ENCODE measurements at places on chromosomes 3 and 15.

GRCh38 chr3:22713936-22714335 is 489.2 kb upstream of the UBE2E2 start:
- no peak for DNase-seq

DNA sequence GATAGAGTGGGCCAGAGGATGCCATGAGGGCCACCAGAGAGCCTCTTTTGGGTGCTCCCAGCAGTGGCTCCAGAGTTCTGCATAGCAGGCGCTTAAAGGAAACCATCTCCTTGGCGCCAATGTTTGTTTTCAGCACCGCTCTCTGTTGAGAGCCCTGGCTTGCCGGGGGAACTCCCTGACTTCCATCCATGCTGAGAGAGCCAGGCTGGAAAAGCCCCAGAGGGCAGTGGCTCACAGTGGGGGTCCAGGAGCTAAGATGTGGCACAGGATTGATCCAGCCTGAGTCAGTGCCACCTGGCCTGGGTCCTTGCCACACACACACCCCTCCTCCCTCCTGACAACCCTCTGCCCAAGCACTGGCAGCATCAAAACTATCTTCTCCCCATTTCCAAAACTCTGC is 50.4 kb upstream of the HACD2 start:
- DNase-seq: no peak

DNA sequence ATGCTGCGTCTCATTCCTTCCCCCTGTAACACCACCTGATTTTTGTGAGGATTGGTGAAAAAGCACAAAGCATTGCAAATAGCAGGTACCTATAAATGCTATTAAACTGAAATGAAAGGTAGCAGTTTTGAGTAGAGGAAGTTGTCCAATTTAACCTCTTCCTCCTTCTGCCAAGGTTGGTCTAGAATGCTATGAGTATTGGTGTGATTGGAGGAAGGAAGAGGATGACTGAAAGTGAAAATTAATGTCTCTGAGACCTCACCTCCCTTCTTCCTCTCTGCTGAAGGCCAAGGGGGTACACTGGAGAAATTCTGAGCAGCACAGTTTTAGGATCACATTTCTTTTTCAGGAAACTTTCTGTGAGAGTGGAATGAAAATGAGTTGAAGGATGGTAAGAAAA is 94.4 kb downstream of the DTWD1 start:
- DNase-seq: no peak

DNA sequence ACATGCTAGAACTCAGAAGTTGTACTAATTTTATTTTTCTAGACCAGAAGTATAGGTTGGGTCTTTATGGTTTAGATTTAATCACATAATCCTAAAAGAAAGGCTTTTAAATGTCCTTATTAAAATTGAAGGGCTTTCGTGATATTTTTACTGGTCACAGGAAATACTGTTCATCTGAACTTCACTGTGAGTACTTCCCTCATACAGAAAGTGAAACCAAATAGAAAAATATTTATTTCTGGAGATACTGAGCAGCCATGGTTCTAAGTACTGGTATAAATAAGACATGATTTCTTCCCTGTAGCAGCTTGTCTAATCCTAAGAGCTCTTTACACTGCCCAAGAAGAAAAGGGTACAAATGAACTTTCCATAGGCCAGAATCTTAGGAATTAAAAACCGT is 2.0 kb downstream of the SNRK start:
- DNase-seq: no peak

DNA sequence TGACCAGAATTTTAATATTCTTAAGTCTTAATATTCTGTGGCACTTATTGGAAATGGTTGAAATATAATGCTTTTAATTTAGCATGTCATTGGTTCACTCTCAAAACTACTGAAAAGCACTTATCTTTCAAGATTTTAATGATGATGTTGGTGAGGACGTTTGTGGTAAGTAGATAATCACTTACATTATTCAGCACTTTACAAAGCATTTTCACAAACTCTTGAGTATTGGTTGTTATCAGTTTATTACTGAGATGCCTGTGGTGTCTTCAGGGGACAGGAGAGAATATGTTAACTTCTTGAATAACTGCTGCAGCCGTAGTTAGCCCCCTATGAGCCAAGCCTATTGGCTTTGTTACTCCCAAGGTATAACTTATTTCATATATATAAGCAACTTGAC is 15.2 kb downstream of the TGFBR2 start:
- no peak for DNase-seq

- no peak for DNase-seq
Observed at GRCh38 chr15:24696842-24697241, 21.3 kb downstream of the NPAP1 start.

DNA sequence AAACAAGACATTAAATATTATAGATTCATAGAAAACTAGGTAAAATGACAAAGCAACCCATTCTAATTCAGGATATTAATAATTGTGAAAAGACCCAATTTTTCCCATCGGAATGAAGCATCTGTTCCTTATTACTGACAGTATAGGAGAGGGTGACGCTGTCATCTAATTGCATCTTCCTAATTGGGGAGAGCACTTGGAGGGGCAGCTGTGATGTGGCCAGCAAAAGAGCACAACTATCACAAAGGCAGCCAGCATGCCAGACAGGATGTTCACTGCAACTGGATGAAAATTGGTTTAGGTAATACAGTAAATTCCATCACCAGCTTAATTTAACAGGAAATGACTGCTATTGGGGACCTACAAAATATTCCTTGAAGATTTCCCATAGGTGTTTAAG is 21.9 kb upstream of the MINAR1 start:
- no peak for DNase-seq

DNA sequence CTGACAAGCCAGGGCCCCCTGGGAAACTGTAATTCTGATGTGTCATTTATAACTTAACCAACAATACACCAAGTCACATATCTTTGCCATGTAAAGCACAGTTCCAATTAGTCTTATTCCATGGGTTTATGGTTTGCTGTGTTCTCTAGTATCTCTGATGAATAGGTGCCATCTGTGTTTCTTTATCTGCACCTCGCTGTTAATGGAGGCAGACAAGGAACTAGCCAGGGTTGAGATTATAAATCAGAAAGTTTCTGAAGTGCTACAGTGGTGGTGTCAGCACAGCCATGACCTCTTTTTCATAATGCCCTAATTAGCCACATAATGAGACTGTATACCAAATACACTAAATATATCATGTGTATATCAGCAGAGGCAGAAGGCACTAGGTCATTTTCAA is 866.4 kb downstream of the PLOD2 start:
- DNase-seq: no peak

- DNase-seq: no peak
Observed at GRCh38 chr3:16503191-16503776, 10.2 kb downstream of the RFTN1 start.

DNA sequence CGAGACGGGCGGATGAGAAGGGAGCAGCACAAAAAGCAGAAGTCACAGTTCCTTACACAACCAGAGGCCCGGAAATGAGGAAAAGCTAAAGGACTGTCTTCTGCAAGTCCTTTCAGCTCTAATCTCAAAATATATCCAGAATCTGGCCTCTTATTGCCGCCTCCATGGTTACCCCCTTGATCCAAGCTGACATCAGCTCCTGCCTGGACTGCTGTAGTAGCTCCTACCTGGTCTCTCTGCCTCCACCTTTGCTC is 324.0 kb upstream of the ROPN1 start:
- DNase-seq: no peak

DNA sequence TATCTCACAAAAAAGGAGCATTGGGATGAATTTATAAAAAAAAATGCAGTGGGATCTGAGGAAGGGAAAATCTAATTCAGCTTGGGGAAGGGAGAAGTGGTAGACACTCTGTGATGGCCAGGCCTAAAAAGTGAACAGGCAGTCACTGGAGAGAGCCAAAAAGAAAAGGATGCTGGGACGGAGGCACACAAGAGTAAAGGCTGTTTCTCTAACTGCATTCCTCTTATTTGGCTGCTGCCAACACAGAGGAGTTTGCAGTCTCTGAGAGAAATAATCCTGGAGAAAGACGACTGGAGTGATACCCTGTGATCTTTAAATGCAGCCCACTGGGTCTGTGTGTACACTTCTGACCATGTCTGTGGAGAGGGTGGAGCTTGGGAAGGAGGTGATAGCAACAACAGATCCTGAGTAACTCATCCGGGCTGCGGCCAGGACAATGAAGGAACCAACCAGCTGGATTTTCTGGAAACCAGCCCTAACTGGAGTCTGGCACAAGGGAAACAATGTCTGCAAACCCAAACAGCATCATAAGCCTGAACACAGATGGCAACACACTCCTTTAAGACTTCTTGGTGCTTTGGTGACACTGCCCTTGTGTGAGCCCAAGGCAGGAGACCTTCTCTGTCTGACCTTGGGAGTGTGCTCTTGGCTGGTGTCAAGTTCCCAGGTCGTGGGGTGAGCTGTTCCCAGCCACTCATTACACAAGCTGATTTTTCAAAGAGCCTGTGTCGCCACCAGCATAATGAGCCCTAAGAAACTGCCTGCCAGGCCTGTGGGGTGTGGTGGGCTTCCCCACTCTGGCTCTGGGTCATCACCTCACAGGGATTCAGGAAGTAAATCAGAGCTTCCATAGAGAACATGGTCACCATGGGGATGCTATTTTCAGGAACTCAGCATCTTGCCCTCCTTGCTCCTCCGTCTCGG is 8.0 kb downstream of the FYCO1 start:
- DNase-seq: no peak

GRCh38 chr3:14701676-14702075 is 26.7 kb downstream of the C3orf20 start:
- DNase-seq: no peak

- DNase-seq: no peak
Observed at GRCh38 chr15:60195611-60196010, 191.5 kb downstream of the FOXB1 start.

GRCh38 chr3:12947504-12948369 is 106.4 kb upstream of the RPL32 start:
- no peak for DNase-seq

DNA sequence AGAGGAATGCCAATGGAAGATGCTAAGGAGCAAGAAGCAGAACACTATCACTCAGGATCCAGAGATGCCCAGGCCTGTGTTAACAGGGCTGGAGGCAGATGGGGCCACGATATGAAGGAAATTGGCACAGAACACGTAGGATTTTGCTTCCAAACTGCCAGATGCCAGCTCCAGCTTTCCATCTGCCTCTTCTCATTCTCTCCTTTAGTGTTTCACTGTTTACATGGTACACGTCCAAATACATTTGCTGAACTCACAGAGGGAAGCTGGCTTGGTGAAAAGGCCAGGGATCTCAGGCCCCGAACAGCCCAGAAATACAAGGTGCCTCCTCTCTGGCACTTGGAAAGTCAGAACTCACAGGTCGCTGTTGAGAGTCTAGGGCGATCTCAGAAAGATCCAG is 187.0 kb downstream of the NTRK3 start:
- no peak for DNase-seq

DNA sequence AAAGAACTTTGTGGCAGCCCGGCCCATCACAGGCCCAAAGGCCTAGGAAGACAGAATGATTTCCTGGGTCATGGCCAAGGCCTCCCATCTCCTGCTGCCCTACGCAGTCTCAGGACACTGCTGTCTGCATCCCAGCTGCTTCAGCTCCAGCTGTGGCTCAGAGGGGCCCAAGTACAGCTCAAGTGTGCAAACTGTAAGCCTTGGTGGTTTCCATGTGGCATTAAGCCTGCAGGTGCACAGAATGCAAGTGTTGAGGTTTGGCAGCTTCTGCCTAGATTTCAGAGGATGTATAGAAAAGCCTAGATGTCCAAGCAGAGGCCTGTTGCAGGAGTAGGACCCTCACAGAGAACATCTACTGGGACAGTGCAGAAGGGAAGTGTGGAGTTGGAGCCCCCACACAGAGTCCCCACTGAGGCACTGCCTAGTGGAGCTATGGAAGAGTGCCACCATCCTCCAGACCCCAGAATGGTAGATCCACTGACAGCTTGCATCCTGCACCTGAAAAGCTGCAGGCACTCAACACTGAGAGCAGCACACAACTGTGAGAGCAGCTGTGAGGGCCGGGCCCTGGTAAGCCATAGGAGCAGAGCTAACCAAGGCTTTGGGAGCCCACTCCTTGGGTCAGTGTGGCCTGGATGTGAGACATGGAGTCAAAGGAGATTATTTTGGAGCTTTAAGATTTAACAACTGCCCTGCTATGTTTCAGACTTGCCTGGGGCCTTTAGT is 208.2 kb upstream of the CMC1 start:
- no peak for DNase-seq

DNA sequence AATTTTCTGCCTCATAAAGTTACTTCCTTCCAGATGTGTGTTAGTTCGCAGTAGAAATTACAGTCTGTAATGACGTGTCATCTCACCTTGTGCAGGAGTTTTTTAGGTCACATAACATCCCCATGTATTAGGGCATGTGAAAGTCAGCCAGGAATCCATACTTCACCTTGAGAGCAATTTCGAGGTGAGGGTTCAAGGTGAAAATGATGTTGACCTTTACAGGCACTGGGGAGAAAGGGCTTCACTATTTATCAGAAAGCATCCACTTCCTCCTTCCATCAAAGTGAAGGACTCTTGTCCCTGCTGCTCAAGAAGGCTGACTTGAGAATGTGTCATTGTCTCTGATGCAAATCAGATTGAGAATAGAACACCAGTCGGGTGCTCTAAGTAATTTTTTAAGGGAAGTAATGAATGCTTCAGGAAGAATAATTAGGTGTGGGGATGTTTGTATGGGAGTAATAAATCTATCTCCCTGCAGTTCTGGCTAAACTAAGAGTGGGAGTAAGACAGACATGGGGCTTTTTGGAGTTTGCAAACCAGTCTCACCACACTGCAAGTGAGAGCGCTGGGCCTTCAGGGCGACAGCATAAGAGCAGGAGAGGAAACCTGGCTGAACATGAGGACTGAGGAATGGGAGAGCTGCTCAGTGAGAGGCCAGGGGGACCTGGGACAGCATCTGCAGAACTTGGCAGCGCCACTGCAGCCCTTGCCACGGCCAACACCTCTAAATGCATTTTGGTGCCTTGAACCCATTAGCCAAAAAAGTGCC is 85.9 kb upstream of the IL12A start:
- DNase-seq: no peak

- DNase-seq: no peak
Observed at GRCh38 chr3:67593761-67594234, 60.6 kb downstream of the SUCLG2 start.

DNA sequence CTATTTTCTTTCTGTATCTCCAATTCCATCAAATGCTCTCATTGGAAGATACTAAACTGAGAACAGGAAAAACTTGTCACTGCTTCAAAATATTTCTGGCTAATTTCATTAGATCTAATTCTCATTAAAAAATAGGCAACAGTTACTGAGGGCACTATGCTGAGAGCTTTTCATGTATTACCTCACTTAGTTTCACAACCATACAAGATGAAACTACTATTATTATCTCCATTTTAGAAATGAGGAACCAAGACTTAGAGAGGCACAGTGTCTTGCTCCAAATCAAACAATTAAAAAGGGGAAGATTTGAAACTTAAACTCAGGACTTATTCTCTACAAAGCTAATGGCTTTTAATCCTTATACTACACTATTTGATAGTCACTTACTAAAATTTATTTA is 7.2 kb upstream of the OTOL1 start:
- no peak for DNase-seq

GRCh38 chr3:18223571-18223970 is 201.6 kb downstream of the SATB1 start:
- no peak for DNase-seq

DNA sequence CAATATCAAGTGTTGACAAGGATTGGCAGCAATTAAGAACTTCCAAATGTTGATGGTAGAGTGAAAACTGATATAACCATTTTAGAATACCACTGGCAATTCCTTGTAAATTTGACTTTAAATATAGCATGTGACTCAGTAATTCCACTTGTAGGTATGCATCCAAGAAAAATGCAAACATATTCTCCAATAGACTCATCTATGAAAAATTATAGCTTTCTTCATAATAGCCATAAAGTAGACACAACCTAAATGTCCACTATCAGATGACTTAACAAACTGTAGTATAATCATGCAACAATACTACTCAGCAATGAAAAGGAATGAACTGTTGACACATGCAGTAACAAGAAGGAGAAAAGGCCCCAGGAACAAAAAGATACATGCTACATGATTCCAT is 988.1 kb downstream of the FHIT start:
- DNase-seq: no peak
